ENCODE measurements at places on chromosomes 4 and X.
A peak's percentile ranks its signal among the peaks of the same experiment; 100 is the strongest.

- peak; percentile 92 for DNase-seq
These were observed 22.5 kb upstream of the MYOZ2 start for GRCh38 chr4:119113033-119113655.

GRCh38 chr4:183627979-183628588 is 30.9 kb downstream of the RWDD4 start:
- no peak for DNase-seq

DNA sequence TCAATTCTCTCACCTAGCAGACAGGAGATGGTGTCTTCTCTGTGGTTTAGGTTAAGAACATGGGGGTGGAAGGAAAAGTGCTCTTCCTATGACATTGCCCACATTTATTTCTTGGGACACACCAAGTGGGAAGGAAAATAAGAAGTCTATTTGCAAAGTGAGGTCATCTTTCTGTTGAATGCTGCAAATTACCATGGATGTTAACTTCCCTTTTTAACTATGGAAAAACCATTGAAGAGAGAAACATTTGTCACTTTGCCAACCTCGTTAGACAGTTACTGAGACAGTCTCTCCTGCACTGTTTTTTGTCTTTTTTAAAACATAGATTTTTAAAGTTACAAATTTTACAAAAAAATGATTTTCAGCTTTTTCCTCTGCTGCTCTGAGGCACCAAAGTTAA is 72.8 kb upstream of the BEND4 start:
- DNase-seq = no peak

DNA sequence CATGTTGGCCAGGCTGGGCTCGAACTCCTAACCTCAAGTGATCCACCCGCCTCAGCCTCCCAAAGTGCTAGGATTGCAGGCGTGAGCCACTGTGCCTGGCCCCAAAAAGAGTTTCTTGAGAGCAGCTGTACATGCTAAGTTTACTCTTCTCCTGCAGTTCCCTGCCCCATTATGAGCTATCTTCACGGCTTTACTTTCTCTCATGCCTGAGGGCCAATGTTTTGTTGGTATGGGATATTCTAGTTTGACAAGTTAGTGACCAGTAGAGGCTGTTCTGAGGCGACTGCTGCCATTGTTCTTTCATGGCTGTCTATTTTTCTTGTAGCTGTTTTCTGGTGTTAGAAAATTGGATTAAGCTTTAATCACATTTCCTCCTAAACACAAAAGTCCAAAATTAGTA is 78.0 kb upstream of the STX18 start:
- DNase-seq = no peak

- no peak for DNase-seq
These were observed 186.5 kb downstream of the MAB21L2 start for GRCh38 chr4:150768497-150768896.

- DNase-seq = no peak
These were observed 32.8 kb downstream of the PASD1 start for GRCh38 chrX:151596282-151596681.

- DNase-seq = no peak
These were observed 60.6 kb downstream of the NOCT start for GRCh38 chr4:139076016-139076744.

GRCh38 chr4:53786632-53787031 is 195.3 kb upstream of the LNX1 start:
- DNase-seq = no peak

GRCh38 chrX:102345916-102346315 is 93.9 kb downstream of the NXF2B start:
- DNase-seq = no peak

DNA sequence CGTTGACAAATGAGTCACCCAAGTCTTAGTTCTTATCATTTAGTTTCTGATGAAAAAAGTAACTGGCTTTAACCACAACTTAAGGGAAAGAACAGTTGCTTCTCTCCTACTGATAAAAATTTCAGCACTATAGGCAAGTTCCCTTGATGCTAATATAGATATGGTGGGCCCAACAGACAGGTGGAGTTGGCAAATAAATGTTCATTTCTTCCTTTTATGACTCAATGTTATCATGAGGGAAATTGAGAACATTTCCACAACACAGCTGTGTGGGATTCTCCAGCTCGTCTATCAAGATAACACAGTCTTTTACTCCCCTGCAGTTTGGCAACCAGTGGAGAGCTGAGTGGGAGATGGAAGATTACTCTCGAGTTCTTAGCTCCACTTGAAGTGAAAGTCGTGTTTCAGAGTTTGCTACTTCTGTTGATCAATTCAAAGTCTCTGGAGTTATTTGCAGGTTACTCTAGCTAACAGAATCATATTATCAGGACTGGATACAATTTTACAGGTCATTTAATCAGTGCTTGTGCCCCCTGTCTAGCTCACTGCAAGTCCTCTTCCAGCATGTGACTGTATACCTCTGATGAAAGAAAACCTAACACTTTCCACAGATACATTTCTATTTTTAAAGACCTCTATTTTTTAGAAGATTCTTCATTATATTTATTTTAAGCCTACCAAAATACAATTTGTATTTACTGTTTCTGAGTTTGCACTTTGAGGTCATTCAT is 270.6 kb upstream of the GK2 start:
- no peak for DNase-seq

- peak; percentile 1 for DNase-seq
These were observed 527.2 kb upstream of the PRKX start for GRCh38 chrX:4240541-4241194.

GRCh38 chr4:53686521-53686920 is 95.2 kb upstream of the LNX1 start:
- no peak for DNase-seq

DNA sequence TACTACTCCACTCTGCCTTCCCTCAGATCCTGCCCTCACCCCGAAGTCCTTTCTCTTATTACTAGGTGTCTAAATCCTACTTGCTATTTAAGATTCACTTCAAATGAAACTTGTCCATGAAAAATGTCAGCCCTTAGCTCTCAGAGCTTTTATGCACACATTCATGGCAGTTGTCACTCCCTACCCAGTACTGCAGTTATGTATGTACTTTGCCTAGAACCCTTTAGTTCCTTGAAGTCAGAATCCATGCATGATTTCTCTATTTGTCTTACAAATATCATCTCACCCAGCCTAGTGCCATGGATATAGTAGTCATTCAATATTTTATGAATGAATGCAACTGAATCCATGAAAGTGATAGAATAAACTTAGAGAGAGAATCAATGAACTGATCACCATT is 3.3 kb upstream of the EPGN start:
- DNase-seq = no peak

- peak; percentile 80 for DNase-seq
These were observed 8.7 kb upstream of the SLC25A4 start for GRCh38 chr4:185134307-185134869.

DNA sequence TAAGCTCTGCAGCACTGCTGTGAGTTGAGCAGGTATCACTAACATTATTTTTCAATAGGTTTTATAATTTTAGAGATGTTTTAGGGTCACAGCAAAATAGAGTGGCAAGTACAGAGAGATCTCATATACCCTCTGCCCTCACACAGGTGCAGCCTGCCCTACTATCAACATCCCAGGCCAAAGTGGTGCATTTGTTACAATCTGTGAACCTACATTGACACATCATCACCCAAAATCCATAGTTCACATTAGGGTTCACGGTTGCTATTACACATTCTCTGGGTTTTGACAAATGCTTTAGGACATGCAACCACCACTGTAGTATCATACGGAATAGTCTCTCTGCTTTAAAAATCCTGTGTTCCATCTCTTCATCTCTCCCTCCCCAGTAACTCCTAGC is 173.1 kb downstream of the DHX15 start:
- DNase-seq = no peak

DNA sequence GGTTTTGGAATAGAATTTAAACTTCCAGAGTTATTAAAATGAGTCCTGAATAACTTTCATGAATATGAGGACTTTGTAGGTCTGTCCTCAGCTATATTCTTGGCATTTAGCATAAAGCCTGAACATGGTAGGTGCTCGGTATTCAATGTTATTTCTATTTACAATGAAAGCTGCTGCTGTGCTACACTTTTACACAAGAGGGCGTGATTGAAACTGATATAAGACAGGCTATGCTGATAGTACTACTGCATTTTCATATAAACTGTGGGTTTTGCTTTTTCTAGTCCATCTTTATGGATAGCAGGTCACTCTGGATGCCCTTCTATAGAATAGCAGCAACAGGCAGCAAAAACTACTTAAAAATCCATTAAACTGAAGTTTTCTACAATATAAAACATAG is 12.3 kb upstream of the GNPDA2 start:
- DNase-seq = no peak

DNA sequence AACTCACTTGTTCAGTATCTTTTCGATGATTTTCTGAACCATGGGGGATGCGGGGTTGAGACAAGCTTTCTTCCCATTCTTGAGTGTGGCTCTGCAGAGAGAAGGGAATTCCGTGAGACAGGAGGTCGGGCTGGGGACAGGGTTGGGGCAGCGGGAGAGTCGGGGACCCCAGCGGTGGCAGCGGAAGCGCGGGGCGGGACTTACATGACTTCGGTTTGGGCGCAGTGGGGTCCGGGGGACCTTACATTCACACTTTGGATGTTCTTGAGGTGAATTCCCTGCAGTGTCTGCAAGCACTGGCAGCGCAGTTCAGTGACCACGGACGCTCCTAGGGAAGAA is 434 bp downstream of the CXCL3 start:
- no peak for DNase-seq

GRCh38 chrX:120459309-120459708 is 9.8 kb downstream of the LAMP2 start:
- DNase-seq = no peak

DNA sequence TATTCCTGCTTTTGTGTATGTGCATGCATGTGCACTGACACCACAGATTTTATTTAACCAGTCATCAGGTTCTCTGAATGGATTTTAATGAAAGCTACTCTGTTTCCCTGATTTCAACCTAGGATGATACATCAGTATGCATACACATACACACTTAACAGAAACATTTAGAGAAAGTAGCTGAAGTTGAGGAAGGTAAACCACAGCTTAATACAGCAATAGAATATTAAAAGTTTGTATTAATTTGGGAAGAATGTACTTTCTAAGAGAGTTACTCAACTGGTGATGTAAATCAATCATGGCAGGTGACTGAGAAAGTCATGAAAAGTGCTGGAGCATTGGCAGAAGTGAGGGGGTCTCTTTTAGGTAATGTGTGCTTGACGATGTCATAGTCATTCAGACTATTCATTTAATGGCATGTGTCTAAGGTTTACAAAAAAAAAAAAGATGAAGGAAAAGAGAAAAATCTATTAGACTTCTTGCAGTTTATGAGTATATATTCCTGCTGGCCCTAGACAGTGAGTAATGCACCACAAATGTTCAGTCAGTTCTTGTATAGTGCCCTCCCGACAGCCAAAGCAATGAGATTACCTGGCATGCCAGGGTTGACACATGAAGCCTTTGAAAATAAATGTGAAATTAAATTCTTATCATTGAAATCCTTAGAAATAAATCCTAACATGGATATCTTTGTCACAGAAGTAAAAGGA is 187.6 kb downstream of the RAPGEF2 start:
- no peak for DNase-seq

DNA sequence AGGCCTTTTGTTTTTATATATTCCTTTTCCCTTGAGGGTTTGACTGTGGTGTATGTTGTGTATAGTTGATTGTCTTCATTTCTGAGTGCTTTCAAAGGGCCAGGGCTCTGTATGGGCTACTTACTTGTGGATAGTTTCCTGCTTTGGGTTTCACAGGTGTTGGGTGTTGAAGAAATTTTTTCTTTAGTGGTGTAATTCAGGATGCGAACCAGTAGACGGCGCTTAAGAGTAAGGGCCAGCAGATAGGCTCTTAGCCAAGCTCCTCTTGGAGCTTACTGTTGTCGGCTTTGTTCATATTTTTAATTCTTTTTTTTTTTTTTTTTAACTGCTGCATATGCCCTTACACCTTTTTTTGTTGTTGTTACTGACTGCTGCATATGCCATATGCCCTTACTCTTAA is 276.3 kb upstream of the GALNT7 start:
- DNase-seq = peak; percentile 11

GRCh38 chrX:136856551-136856950 is 24.0 kb downstream of the RBMX start:
- no peak for DNase-seq

DNA sequence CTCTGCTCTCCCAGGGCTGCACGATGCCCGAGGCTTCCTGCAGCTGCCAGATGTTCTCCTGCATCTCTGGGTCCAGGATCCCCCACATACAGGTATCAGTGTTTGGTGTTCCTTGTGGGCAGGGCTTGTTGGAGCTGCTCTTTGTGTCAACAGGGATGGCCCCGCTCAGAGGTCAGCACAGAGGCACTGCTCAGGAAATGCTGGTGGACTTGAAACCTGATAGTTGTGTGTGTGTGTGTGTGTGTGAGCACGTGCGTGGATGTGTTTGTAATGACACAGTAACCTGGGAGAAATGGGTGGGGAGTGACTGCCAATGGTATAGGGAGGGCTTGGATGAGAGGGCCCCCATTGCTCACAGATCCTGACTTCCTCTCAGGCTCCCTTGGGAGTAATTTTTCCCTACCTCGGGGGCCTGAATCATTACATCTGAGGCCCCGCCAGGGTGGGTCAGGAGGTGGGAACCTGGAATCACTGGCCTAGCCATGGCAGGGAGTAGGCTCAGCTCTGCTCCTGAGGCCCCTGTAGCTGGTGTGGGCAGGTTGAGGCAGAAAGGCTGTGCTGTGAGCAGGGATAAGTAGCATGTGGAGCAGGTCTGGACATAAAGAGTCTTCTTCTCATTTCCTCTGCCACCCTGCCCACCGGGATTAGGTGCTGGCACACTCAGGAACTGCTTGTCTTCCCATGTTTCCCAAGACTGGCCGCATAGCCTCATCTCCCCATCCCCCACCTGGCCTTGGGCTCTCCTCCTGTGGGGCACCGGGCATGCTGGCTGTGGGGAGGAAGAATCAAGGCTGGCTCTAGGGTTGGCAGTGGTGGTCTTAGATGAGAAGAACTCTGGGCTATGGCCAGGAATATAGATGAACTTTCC is 2.5 kb upstream of the EFNB1 start:
- DNase-seq = peak; percentile 11

- peak; percentile 45 for DNase-seq
These were observed 8.7 kb downstream of the GUCY2F start for GRCh38 chrX:109472939-109473735.

DNA sequence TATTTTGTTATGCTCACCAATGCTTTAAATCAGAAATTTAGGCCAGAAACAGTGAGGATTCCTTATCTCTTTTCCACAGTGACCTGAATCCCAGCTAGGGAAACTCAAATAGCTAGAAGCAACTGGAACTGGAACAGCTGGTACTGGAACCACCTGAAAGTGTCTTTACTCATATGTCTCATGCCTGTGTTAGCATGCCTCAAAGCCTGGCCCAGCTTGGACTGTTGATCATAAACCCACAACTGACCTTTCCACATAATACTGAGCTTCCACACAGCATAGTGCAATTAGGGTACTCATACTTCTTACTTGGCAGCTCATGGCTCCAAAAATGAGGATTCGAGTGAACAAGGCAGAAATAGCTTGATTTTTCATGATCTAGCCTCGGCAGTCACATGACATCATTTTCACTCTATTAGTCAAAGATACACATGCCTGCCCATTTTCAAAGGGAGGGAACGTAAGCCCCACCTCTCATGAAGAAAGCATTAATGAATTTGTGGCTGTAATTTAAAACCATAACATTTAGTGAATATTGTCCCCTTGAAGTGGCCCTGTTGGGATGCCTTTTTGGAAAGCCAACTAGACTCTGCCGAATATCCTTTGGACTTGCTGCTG is 80.8 kb upstream of the ACSL1 start:
- no peak for DNase-seq
